ENCODE measurements at places on chromosomes 16 and 17.

GRCh38 chr17:29099527-29099926, 56.6 kb downstream of the PIPOX start:
- DNase-seq: no peak

- DNase-seq: no peak
Measured at GRCh38 chr16:57828272-57829161, 26.2 kb upstream of the KIFC3 start.

DNA sequence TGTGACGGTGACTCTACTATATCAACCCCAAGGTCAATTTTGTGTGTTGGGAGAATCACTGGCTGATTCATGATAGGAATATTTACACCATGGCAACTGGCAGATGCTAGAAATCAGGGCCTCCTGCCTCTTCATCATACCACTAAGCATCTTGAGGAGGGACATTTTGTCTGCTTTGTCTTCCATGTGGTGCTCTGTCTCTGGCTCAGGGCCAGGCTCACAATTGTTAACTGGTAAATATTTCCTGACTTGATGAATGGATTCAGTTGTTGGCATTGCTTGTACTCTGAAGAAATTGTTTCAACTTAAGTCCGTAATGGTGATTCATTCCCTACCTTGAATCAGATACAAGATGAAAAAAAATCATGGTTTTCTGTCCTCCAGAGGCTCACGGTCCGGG, 292.7 kb downstream of the HAPSTR1 start:
- no peak for DNase-seq

DNA sequence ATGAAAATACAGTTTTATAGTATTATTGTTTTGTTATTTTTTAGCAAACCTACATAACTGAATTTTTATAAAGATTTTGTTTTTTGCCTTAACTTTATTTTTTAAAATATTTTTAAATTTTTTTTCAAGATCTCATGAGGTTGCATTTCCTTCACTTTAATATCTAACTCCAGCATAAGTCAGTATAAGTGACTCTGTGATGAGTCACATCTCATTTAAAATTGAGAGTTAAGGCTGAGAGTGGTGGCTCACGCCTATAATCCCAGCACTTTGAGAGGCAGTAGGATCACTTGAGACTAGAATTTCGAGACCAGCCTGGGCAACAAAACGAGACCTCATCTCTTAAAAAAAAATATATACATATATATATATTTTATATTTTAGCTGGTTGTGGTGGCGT, 44.0 kb downstream of the NLK start:
- DNase-seq: no peak

- no peak for DNase-seq
Measured at GRCh38 chr16:85465328-85466303, 147.5 kb upstream of the GSE1 start.

- DNase-seq: no peak
Measured at GRCh38 chr16:12061336-12062055, 85.0 kb downstream of the SNX29 start.

- DNase-seq: no peak
Measured at GRCh38 chr17:3981455-3981854, 17.2 kb upstream of the ATP2A3 start.

DNA sequence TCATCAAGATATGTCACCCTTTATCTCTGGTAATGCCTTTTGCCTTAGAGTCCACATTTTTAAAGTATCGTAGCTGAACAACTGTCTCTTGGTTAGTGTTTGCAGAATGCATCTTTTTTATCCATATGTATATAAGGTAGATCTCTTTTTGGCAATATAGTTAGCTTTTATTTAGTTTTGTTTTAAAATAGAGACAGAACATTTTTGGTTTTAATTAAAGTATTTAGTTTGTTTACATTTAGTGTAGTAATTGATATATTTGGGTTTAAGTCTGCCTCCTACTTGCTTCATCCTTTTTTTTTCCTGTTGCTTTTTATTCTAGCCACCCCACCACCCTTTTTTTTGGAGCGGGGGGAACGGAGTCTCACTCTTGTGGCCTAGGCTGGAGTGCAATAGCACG, 184.6 kb upstream of the CHMP6 start:
- DNase-seq: no peak

- DNase-seq: no peak
Measured at GRCh38 chr17:79057737-79058385, 16.8 kb upstream of the ENGASE start.

DNA sequence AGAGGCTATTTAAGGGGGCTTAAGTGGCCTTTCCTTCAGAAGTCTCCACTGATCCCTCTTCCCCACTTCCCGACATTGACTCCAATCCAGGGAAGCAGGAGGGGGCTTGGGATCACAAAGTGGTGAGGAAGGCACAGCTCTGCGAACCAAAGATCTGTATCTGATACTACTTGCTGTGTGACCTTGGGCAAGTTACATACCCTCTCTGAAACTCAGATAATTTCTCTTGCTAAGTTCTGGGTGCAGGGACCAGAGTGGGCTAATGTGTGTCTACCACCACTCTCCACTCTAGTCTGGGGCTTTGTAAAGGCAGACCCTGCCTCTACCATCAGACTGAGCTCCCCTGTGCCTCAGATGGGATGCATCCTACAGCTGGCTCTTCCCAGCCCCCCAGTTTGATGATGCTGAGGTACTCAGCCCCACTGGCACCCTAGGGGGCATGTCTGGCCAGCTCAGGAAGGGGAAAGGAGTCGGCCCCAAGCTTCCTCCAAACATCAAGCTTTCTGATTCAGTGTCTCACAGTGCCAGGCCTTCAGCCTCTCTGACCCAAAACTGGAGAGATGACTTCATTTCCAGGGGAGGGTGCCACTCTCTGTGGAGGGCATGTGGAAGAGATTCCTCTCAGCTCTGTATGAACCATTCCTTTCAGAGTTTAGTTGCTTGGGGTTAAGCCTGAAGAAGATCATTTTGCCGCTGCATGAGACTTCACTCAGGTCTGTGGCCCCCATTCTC, 10.9 kb downstream of the DLX4 start:
- DNase-seq: no peak

DNA sequence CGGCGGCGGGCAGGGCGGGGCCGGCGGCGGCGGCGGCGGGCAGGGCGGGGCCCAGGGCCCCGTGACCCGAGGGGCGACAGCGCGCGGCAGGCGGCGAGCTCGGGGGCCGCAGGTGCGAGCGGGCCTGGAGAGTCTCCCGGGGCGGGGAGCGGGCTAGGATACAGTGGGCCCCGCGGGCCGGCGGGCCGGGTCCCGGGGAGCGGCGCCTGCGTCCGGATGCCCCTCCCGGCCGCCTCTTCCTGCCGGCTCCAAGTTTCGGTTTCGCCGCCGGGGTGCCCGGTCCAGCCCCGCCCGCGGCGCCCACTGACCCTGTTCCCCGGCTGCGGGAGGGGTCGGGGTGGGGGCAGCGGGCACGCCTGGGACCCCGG, at the start of gene RNF213:
Gene RNF213, plus strand, starts transcription at position 62 of the 368 bp plus-strand sequence. CDS start 2,830 bp downstream, outside the sequence.
- no peak for DNase-seq

- DNase-seq: no peak
Measured at GRCh38 chr16:12661656-12662172, 142.0 kb downstream of the CPPED1 start.

DNA sequence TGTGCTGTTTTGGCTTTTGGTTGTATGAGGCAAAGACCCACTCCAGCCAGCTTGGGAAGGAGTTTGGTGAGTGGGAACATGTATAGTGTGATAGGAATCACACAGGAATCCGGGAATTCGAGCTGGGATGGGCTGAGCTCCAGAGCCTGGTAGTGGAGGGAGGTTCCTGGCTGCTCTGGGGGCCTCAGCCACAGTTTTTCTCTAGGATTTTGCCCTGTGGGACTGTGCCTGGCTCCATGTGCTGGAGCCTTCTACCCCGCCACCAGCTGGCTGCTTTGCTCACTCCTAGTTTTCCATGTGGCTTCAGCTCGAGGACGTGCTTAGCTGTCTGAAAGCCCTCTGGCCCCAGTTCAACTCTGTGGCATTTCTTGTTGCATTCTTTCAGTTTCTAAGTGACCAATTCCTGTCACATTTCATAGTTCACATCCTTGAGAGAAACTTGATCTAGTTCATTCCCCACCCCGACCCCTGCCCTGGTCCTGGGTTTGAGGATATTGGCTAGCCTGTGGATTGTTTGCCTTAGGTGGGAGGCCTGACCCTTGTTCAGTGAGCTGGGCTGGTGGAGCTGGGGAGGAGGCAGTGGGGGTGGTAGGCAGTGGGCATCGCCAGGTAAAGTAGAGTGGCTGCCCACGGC, 5.0 kb downstream of the SEC14L1 start:
- DNase-seq: no peak

DNA sequence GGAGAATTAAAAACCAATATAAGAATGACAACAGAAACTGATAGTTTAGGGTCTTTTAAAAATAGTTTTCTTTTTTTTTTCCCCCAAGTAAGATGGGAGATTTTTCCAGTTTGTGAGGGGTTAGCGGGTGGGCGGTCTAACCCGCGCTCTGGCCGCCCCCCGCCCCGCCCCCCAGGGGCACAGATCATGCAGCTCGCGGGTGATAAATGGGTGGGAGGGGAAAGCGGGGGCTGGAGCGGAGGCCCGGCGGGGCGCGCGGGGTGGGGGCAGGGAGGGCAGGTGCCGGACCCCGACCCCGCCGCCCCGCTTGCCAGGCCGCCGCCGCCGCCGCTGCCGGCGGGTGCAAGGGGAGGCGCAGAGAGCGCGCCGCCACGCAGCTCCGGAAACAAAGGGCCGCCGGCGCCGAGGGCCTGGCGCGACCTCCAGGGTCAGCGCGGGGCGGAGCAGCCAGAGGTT, 60.1 kb upstream of the GSE1 start:
- DNase-seq: no peak

DNA sequence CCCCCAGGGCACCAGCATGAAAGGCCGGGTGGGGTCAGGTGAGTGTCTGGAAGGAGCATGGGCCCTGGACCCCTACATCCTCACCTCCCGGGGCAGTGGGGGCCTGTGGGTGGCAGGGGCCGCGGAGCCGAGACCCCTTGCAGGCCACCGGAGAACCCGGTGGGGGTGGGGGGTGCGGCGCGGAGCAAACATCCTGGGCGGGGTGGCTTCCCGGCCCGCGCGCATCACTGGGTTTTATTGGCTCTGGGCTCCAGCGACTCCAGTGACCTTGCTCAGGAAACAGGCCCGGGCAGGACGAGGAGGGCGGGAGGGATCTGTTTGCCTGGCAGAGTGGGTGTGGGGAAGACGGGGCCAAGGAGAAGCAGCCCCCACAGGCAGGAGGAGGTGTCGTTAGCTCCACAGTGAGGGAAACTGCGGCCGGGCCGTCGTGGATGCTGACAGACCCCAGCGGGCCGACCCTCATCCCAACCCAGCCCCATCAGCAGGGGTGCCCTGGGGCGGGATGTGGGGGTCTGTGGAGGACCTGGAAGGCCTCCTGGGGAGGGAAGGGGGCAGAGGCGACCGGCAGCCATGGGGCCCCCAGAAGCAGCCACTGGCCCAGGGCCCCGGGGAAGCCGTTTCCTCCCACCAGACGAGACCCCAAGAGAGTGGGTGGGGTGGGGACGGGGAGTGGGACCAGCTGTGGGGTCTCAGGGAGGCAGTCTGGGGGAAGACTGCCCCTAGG, 10.6 kb downstream of the SSTR5 start:
- no peak for DNase-seq

DNA sequence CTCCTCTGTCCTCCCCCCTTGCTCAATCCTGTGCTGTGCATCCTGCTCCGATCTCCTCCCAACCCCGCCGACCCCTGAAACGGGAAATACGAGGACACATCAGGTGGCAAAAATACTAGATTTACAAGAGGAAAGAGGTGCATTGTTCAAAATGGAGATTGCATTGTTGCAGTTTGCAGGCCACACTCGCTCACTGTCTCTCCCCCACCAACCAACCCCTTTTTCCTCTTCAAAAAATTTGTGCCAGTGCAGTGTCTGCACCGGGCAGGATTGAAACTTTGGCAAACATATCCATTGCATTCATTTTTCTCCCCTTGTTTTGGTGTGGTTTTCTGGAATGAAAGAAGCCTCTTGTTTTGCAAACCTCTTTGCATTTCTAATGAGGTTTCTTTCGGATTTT, 61.0 kb downstream of the RNF135 start:
- DNase-seq: no peak

GRCh38 chr16:66847533-66848067, 3.4 kb downstream of the CA7 start:
- no peak for DNase-seq

DNA sequence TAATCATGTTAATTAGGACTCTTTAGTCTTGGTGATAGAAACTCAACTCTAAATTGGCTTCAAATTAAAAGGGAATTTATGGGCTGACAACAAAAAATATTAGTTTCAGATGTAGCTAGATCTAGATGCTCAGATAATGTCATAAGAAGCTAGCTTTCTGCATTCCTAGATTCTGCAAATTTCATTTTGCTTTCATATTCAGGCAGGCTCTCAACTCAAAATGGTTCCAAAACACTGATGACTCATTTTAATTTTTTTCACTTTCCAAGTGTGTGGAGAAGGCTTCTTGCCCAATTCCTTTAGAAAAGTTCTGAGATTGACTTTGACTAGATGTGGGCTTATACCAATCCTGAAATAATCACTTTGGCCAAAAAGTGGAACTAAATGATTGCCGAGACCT, 236.7 kb upstream of the GOT2 start:
- DNase-seq: no peak

GRCh38 chr17:53058031-53058430, 764.7 kb upstream of the KIF2B start:
- no peak for DNase-seq

DNA sequence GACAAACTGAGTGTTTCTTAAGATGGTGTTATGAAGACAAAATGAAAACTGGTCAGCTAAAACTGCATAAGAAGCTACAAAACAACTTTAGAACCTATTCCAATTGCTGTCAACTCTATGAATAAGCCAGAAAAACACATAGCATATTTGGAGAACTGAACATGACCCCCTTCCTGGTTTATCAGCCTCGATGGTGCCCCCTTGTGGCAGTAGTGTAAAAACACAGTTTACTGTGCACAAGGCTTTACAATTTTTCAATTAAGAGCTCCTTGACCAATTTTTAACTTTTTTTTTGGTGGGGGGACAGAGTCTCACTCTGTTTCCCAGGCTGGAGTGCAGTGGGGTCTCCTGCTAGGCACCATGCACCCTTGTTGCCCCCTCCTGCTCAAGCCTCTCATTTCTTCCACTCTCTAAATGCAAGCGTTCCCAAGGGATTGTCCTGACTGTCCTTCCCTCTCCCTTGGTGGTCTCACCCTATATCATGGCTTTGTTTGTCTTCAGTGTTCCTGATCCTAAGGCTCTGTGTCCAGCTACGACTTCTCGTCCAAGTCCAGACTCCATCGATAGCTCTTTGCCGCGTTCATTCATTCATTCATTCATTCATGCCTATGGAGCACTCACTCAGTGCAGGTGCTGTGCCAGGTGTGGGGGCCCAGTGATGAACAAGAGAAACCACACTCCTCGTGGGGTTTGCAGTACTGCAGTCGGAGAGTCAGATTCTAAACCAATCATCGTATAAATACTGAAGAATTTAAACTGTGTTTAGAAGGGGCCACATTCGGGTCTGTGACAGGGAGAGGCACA, 7.5 kb downstream of the EIF1 start:
- DNase-seq: no peak

- DNase-seq: peak; percentile 10
Measured at GRCh38 chr16:9567666-9568065, 476.2 kb downstream of the HAPSTR1 start.

- DNase-seq: no peak
Measured at GRCh38 chr16:88754912-88755744, 29.9 kb downstream of the PIEZO1 start.

GRCh38 chr16:64846966-64847365, 274.9 kb downstream of the CDH11 start:
- no peak for DNase-seq

GRCh38 chr17:73430165-73430680, 118.4 kb upstream of the CDC42EP4 start:
- DNase-seq: no peak
